ENCODE measurements at places on chromosomes 6 and 20. TPM values are rescaled to one million over a fixed set of nuclear protein-coding genes. Genes with fewer than 3 reads are reported as not detected.

GRCh38 chr6:170259278-170259677, 31.6 kb downstream of the DLL1 start:
- H3K36me3 ChIP-seq = no peaks in the 10 kb centered on the region
- H3K27me3 ChIP-seq = no peaks in the 10 kb centered on the region
- H3K4me3 ChIP-seq = no peak overlapping the region
- no peak overlapping the region for H3K27ac ChIP-seq

DNA sequence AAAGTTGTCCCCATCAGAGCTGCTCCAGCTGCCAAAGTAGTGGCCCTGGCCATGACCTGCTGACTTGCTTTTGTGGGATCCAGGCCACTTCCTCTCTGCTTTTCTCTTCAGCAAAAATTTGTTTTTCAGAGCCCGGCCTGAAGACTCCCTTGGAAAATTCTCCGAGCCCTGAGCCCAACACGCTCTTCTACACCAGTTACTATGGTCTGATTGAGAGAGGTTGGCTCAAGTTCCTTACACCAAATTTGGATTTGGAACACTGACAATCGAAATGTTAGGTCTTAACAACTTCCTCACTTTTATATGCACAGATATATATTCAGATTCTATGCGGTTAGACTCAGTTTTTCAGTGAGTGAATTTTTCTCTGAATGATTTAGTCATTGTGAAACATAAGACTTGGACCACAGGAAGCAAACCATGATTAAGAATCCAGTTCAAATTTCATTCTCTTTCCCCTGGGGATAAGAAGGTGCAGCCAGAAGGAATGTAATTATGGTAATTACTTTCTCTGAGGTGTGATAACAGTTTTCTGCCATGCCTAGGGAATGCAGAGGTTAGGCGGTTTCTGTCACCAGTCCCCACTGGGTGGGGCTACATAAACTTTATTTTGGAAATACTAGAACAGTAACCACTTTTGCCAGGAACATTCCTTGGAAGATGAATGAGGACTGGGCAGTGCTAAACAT, 365.2 kb downstream of the SYNE1 start:
- peaks cover 24% of the 10 kb centered on the region for H3K4me1 ChIP-seq
- H3K36me3 ChIP-seq = peaks cover 1% of the 10 kb centered on the region
- no peaks in the 10 kb centered on the region for H3K27me3 ChIP-seq
- H3K27ac ChIP-seq = no peak overlapping the region

DNA sequence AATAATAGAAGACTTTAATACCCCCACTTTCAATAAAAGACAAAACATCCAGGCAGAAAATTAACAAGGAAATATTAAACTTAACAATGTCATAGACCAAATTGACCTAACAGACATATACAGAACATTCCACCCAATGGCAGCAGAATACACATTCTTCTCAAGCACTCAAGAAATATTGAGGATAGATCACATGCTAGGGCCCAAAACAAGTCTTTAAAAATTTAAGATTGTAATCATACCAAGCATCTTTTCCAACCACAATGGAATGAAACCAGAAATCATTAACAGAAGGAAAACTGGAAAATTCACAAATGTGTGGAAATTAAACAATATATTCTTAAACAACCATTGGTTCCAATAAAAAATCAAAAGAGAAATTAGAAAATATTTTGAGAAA, 161.0 kb downstream of the COL12A1 start:
- H3K27me3 ChIP-seq = no peaks in the 10 kb centered on the region
- H3K27ac ChIP-seq = no peak overlapping the region
- no peak for DNase-seq
- H3K4me3 ChIP-seq = no peak overlapping the region
- H3K36me3 ChIP-seq = no peaks in the 10 kb centered on the region

GRCh38 chr6:81051952-81052351, 700.5 kb downstream of the TENT5A start:
- H3K27ac ChIP-seq = no peak overlapping the region
- no peak for DNase-seq
- no peaks in the 10 kb centered on the region for H3K36me3 ChIP-seq
- H3K4me1 ChIP-seq = no peaks in the 10 kb centered on the region

GRCh38 chr6:35151466-35151865, 10.3 kb upstream of the TCP11 start:
- H3K4me1 ChIP-seq = peaks cover 19% of the 10 kb centered on the region
- H3K36me3 ChIP-seq = no peaks in the 10 kb centered on the region
- H3K4me3 ChIP-seq = no peak overlapping the region

DNA sequence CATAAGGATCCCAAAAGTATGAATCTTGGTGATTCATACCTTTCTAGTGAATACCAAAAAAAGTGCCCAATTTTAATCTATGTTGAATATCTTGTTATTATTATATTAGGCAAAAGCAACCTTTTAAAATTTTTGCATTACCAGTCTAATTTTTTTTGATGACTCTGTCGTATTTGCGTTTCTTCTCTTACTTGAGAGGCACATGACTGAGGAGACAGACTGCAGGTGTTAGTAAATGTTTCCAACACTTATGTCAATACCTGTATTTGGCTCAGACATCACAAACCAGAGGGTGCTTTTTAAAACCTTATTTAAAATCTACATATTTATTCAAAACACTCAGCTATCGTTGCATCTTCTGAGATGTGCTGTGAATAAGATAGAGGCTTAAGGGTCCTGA, 27.1 kb downstream of the ID4 start:
- H3K4me1 ChIP-seq = no peaks in the 10 kb centered on the region
- no peak overlapping the region for H3K27ac ChIP-seq
- no peak overlapping the region for H3K4me3 ChIP-seq
- H3K27me3 ChIP-seq = no peaks in the 10 kb centered on the region

DNA sequence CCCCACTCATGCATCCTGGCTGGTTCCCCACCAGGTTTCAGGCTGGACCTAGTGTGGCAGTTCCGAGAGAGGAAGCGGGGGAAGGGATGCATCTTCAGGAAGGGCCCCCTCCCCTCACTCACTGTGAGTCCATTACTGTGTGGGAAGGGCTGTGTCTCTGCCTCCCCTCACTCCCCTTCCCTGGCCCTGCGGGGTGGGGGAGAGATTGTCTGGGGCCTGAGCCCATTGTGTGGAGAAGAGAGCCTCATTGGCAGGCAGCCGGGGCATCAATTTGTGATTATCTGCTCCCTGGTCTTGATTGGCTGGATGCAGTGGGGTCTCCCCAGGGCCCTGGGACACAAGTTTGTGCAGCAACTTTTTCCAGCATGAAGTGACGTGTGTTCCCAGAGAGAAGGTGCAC, 4.1 kb upstream of the MYT1 start:
- H3K27ac ChIP-seq = no peak overlapping the region
- H3K27me3 ChIP-seq = peaks cover 2% of the 10 kb centered on the region
- DNase-seq = no peak
- no peaks in the 10 kb centered on the region for H3K4me1 ChIP-seq
- H3K4me3 ChIP-seq = no peak overlapping the region
- no peaks in the 10 kb centered on the region for H3K36me3 ChIP-seq

GRCh38 chr6:53616450-53617357, 48.9 kb downstream of the KLHL31 start:
- no peak for DNase-seq
- no peaks in the 10 kb centered on the region for H3K36me3 ChIP-seq
- H3K4me3 ChIP-seq = no peak overlapping the region
- peaks cover 41% of the 10 kb centered on the region for H3K4me1 ChIP-seq
- peak overlapping the region; percentile 98 for H3K27ac ChIP-seq

- no peaks in the 10 kb centered on the region for H3K4me1 ChIP-seq
- no peak overlapping the region for H3K27ac ChIP-seq
- H3K36me3 ChIP-seq = no peaks in the 10 kb centered on the region
- H3K27me3 ChIP-seq = no peaks in the 10 kb centered on the region
- no peak overlapping the region for H3K4me3 ChIP-seq
- no peak for DNase-seq
These were observed 676.2 kb downstream of the HDGFL1 start for GRCh38 chr6:23245572-23245971.

DNA sequence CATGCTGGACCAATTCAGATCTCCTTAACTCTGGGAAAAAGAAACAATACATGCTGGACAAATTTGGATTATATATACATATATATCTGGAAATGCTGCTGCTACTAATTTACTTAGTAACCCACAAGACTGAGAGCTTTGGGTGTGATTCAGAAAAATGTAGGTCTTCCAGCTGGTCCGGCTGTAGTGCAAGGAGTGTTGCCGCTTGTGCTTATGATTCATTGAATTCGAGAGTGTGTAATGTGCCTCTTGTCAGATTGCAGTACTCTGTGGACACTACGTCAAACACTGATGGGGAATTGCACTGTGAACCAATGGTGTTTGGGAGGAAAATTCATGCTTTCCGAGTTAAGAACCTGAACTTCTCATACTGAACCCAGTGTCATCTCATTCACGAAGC, 1155.5 kb downstream of the EPHA7 start:
- DNase-seq = no peak
- no peaks in the 10 kb centered on the region for H3K4me1 ChIP-seq
- no peak overlapping the region for H3K27ac ChIP-seq
- no peaks in the 10 kb centered on the region for H3K27me3 ChIP-seq
- no peaks in the 10 kb centered on the region for H3K36me3 ChIP-seq

DNA sequence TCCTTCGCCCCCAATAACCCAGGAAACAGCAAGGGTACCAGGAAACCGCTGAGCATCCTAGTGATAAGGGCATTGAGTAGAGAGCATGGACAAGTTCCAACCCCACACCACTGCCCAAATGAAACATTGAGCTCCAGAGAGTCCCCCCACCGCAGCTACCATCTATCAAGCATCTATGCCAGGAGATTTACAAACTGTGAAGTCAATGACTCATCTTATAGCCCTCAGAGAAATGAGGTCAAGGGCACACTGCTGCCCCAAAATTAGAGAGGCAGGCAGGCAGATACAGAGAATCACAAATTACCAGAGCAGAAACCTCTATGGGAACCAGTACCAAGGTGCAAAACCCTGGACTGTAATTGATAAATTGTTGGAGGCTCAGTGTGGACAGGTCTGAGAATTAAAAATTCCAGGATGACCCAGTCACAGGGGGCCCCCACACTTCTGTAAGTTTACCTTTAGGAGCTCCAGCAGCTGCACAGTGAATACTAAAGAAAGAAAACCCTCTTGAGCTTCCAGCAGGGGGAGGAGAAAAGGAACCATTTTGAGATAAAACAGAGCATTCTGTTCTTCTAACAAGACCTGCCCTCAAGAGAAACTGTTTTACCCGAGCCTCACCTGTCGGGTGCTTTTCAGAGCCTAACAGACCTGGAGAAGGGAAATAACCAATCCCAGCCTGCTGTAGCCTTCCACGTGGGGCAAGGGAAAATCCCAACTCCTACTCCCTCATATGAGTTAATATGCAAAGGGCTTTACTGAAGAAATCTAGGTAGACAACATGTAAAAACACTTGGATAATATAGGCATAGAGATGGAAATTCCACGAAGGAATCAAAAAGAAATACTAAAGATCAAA, 118.0 kb upstream of the ARID1B start:
- H3K27me3 ChIP-seq = no peaks in the 10 kb centered on the region
- no peak overlapping the region for H3K4me3 ChIP-seq
- no peaks in the 10 kb centered on the region for H3K36me3 ChIP-seq
- no peak for DNase-seq
- peak overlapping the region; percentile 85 for H3K27ac ChIP-seq

DNA sequence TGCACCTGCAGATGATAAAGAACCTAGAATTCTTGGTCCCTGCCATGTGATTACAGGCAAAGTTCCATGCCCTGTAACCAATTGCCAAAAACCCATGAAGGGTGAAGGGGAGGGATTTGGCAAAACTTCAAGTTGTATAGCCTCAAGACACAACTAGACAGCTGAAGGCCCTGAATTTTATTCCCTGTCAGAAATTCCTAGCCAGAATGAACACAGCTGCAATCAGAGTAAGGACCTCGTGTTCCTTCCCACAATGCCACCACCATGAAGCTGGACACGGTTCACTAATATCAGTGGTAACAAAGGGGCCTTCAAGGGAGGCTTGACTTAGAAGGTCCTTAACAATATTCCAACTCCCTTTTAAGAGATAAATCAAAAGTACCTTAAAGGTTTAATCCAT, 22.5 kb upstream of the IRAK1BP1 start:
- H3K36me3 ChIP-seq = no peaks in the 10 kb centered on the region
- H3K27ac ChIP-seq = no peak overlapping the region
- H3K27me3 ChIP-seq = no peaks in the 10 kb centered on the region
- no peak overlapping the region for H3K4me3 ChIP-seq

DNA sequence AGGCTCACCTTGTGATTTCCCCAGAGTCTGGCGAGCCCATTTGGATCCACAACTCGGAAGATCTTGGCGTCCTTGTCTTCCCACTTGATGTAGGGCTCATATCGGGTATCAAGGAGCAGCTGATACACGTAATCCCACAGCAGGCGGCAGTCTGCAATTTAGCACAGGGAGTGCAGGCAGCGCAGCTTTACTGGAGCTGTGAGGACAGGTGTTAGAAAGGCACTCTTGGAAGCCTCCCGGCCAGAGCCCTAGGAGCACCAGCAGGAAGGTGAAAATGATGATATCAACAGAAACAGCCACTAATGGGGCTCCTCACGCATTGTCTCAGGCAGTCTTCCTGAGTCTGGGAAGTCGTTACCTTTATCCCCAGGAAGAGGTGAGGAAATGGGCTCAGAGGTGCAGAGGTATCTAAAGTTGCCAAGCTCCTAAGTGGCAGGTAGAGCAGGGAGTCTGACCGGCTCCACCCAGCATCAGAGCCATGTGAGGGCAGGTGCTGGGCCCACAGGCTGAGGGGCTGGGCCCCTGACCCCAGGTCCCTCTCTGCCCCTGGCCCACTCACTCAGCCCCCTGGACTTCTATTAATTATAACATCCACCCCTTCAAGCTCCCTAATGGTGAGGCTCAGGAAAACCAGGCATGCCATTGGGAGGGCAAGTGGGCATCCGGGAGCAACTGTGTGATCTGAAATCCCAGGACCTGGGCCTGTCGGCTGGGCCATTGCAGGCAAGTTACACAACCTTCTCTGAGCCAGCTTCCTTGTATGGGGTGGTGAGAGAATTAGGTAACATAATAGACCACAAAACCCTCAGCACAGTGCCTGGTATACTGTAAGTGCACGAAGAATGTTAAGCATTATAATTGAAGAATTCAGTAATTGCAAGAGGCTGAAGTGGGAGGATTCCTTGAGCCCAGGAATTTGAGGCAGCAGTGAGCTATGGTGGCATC, 18.3 kb downstream of the ETV7 start:
- H3K4me1 ChIP-seq = peaks cover 10% of the 10 kb centered on the region
- DNase-seq = no peak
- no peaks in the 10 kb centered on the region for H3K36me3 ChIP-seq

DNA sequence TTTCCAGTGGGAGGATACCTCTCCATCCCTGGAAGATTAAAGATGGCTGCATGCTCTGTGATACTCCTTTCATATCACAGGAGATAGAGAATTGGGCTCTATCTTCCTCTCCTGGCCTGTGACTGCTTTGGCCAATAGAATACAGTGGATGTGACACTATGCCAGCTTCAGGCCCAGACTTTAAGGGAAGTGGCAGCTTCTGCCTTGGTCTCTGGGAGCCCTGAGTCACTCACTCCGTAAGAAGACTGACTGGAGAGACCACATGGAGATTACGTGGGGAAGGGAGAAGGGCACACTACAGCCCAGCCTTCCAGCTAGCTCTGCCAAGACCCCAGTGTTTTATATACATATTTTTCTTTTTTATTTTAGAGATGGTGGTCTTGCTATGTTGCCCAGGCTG, 10.4 kb upstream of the MMP9 start:
- H3K27ac ChIP-seq = no peak overlapping the region
- no peaks in the 10 kb centered on the region for H3K27me3 ChIP-seq
- no peak for DNase-seq
- no peaks in the 10 kb centered on the region for H3K4me1 ChIP-seq
- H3K4me3 ChIP-seq = no peak overlapping the region
- no peaks in the 10 kb centered on the region for H3K36me3 ChIP-seq

HUS1B gene
- 0.79 TPM for total RNA-seq

LRFN2 gene
- total RNA-seq = not detected

PLAGL2 gene
- total RNA-seq = 89.6 TPM

FERMT1 gene
- 34.7 TPM for total RNA-seq

PABPC1L gene
- total RNA-seq = 255 TPM

ALDH8A1 gene
- 0.21 TPM for total RNA-seq

LTV1 gene
- total RNA-seq = 36.2 TPM

ADTRP gene
- total RNA-seq = 5.2 TPM
